ENCODE measurements at places on chromosomes 7 and 10.

- DNase-seq = no peak
Measured at GRCh38 chr10:14625765-14626525, 148.8 kb downstream of the FAM107B start.

DNA sequence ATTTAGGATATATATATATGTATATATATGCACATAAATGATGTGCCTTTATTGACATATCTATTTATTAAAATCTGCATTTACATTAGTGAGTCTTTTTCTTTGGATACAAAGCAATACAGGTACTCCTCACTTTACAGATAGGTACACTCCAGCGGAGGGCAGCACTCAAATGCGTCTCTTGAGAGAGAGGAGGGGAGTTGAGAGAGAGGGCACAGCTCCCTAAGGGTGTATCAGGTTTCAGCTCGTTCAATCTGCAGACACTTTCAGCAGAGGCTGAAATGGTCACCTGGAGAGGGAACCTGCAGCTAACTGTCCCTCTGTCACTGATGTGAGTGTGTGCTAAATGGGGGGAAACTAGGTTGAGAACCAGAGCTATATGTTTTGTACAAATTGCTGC is 21.5 kb downstream of the C10orf53 start:
- no peak for DNase-seq

DNA sequence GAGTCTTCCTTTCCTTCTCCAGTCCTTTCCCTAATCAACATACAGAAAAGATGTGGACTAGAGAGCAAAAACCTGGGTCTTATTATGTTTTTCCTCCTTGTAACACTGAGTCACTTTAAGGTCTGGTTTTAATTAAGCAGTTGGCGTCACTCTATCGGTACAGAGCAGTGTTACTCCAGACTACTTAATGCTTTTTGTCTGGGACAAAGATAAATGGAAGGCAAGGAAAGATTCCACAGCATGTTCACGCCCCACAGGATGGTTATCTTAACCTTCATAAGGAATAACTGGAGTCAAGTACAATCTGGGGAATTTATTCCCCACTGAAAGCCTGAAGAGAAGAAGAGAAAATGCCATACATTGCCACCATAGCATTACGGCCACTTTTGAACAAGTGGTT is 145.7 kb downstream of the ELAPOR2 start:
- no peak for DNase-seq

DNA sequence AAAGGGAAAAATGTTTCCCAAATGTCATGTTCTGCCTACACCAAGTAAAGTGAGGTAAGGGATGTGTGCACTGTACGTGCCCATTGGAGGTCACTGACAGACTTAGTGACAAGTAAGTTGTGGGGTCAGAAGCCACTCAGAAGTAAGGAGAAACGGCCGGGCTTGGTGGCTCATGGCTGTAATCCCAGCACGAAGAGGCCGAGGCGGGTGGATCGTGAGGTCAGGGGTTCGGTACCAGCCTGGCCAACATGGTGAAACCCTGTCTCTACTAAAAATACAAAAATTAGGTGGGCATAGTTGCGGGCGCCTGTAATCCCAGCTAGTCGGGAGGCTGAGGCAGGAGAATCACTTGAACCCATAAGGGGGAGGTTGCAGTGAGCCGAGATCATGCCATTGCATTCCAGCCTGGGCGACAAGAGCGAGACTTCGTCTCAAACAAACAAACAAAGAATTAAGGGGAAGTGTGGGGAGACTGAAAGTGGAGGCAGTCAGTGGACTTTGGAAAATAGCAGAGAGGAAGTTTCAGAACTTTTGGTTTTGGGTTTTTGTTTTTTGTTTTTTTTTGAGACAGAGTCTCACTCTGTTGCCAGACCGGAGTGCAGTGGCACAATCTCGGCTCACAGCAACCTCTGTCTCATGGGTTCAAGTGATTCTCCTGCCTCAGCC is 114.8 kb downstream of the WDFY4 start:
- DNase-seq = no peak

- DNase-seq = no peak
Measured at GRCh38 chr10:14086596-14086995, 244.1 kb downstream of the FRMD4A start.

GRCh38 chr10:81722399-81722798 is 152.6 kb upstream of the NRG3 start:
- DNase-seq = no peak

GRCh38 chr7:83520726-83521125 is 128.2 kb downstream of the SEMA3E start:
- no peak for DNase-seq

GRCh38 chr7:69819333-69819705 is 221.0 kb downstream of the AUTS2 start:
- no peak for DNase-seq

GRCh38 chr7:158958618-158959017 is 102.3 kb downstream of the DYNC2I1 start:
- DNase-seq = no peak

DNA sequence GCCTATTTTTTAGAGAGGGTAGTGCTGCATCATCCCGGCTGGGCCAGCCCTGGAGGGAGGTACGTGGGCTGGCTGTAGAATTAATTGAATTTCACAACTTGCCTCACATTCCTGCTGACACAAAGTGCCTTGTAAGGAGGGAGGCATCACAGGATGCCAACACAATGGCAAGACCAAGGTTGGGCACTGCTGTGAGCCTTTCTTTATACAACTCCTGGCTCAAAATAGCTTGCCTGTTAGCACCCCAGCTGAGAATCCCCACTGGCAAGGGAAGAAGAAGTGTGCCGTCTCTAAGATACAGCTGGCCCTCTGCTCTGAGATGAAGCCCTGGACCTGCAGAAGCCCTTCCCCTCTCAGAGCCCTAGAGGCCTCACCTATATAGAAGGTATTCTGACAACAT is 873.9 kb downstream of the GRID1 start:
- no peak for DNase-seq

DNA sequence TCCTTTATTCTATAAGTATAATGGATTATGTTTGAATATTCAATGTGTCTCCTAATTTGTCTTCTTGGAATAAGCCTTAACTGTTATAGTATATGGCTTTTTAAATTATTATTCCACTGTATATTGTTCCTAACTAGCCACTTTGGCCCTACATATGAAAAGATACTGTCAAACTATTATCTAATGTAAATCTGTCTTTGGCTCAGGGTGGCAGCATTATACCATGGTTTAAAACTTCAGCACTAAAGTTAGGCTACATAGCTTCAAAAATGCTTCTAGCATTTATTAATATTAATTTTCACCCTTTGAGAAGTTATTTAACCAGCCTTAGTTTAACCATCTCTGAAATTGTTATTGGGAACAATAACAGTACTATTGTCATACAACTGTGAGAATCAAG is 543.1 kb upstream of the MBL2 start:
- no peak for DNase-seq

DNA sequence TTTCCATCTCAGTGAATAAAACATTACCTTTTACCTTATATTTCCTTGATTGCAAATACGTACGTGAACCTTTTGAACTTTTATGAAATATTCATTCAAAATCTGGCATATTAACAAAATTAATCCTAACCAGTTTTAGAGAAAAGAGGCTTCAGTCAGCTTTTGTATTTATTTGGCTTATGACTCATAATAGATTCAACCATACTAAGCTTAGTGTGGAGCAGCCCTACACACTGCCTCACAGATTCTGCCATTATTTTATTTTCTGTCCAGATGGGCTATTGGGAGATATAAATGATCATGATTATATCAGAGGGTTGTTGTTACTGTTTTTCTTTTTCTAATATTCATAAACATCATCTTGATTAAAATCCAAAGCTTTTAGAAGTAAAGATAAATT is 325.5 kb downstream of the GPR37 start:
- DNase-seq = no peak

DNA sequence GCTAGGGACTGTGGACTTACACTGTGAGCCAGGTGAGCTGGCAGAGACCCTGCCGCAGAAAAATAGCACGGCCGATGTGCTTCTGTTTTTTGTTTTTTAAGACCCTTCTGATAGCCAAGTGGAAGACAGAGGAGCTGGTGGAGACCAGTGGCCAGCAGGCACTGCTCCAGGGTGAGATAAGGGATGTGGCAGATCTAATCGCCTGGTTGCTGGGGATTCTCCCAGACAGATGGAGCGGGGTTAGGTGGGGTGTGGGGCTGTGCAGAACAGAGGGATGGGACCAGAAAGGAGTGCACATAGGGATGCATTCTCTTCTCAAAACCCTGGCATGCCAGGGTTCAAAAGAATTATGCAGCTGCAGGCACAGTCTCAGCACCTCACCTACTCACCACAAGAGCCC is 82.2 kb downstream of the VOPP1 start:
- no peak for DNase-seq

GRCh38 chr10:101238732-101239105 is 9.5 kb upstream of the LBX1 start:
- no peak for DNase-seq

DNA sequence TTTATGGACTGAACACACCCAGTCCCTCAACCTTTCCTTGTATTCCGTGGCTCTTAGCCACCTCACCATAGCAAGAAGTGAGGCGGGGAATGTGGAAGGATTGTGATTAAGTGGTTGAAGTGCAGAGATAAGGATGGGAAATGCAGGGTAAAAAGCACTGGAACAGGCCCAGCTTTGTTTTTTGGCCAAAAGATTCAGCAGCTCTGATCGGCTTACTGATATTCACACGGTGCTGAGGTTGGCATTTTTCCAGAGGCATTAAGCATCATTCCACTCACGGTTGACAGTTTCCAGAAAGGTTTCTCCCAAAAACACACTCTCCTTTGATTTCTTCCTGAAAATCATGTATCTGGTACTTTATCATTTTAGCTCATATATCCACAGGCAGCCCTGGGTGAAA is 544.2 kb downstream of the CNTNAP2 start:
- DNase-seq = no peak

- DNase-seq = no peak
Measured at GRCh38 chr7:41862261-41862660, 159.4 kb upstream of the INHBA start.

DNA sequence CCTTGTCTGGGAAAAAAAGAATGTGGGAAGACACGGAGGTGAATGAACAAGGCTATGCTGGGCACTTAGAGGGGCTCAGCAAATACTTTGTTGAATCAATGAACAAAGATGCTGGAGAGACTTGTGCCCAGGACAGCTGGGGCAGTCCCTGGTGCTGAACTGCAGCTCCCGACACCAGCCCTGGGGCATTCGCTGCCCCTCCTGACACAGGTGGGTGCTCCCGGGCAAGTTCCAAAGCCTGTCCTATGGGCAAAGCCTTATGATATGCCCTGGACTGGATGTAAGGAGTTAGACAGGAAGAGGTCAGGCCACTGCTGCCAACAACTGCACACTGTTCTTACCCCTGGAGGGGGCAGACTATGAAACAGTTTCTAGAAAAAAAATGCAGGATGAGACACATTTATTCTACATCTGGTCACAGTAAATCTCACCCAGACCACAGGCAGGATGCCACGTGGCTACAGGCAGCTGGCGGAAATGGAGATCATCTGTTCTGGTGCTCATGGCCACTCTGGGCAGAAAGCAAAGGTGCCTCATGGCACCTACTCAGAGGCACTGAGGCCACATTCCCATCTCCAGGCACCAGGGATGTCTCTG is 21.9 kb upstream of the FRAT2 start:
- no peak for DNase-seq

GRCh38 chr10:47354165-47354564 is 6.0 kb downstream of the RBP3 start:
- DNase-seq = no peak

All from stimulated activated CD8-positive, alpha-beta memory T cell treated with anti-CD3 and anti-CD28 coated beads, Interleukin-7, amount 100 ng/mL, for 1 hour (primary cell).